PC-3 (cell line): ENCODE measurements at places on chromosomes 11 and 22.

DNA sequence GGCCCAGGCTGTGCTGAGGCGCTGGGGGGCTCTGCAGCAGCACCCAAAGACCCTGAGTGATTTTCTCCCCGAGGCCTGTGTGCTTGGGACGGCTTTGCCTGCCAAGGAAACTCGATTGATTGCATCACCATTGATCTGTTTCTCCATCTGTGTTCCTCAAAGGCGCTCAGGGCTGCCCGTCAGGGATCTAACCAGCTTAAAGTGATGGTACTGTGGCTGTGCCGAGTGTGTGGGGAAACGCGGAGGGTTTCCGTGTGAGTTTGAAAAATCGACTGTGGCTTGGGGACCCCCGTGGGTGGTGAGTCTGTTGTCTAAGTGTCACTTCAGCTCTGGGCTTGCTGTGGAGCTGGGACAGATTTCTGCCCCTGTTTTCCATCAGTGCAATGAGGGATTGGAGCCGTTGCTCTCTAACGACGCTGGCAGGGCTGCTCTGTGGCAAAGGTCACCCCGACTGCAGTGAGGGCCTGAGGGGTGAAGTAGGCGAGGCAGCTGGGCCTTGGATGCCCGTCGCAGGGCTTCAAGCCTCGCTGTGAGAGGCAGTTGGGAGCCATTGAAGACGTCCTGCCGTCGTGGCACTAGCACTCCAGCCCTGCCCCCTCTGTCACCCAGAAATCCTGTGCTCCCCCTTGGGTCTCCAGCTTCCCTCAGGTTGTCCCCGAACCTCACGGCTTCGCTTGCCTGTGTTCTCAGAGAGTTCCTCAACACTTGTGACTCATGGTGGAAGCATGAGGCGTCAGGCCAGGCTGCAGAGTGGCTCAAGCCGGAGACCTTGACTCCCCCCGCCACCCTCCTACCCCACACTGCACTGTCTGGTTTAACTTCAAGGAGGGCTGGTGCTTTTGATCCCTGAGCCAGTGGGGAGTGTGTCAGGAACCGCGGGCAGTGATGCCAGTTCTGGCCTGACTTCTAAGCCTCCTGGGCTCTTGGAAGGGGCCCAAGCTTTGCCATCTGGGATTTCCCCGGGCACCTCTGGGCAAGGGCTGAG is 21.8 kb downstream of the CACNA1I start:
- DNase-seq = peak; percentile 76

- no peak for DNase-seq
Measured at GRCh38 chr22:50628543-50629134, 687 bp upstream of the ARSA start.

- DNase-seq = no peak
Measured at GRCh38 chr11:12291766-12292165, 85.6 kb upstream of the PARVA start.

DNA sequence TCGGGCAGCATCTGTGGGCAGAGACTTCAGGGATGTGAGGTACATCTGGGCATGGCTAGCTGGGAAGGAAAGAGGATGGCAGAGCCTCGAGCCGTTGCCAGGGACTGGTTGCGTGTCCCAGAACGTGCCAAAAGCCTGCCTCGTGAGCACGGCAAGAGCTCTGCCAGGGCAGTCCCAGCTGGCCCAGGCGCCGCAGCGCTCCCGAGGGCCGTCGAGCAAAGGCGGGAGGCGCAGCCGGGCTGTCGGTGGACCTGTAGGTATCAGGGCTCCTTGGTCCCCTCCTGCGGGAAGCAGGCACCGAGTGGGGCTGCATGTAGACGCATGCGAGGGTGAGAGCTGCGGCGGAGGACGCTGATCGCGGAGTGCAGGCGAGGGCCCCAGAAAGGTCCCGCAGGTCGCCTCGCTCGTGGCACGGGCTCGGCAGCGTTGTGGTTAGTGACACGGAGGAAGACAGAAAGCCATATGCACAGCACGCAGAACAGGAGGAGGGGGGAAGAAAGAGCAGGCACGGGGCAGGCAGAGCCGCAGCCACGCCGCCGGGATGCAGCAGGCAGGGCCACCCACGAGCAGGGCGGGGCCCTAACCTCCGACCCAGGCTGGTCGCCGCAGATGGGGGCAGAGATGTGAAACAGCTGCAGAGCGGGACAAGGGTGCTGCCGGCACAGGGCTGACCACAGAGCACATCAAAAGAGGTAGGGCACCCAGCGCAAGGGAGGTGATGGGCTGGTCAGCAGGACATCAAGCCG is 18.0 kb downstream of the LSP1 start:
- DNase-seq = no peak

DNA sequence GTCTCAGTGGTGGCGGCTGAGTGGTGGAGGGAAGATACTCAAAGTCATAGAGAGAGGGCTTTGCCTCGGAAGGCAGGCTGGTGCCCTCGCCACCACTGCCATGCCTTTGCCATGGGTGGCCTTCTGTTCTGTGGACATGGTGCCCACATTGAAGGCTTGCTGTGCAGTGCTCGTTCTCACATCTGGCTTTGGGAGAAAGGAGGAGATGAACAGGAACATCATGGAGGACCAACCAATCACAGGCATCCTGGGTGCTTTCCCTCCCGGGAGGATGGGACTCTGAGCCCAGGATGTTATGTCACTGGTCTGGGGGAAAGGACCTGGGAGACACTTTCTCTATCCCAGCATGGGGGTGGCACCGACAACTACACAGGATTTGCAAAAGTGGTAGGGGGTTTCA is 82.3 kb upstream of the NARS2 start:
- no peak for DNase-seq

DNA sequence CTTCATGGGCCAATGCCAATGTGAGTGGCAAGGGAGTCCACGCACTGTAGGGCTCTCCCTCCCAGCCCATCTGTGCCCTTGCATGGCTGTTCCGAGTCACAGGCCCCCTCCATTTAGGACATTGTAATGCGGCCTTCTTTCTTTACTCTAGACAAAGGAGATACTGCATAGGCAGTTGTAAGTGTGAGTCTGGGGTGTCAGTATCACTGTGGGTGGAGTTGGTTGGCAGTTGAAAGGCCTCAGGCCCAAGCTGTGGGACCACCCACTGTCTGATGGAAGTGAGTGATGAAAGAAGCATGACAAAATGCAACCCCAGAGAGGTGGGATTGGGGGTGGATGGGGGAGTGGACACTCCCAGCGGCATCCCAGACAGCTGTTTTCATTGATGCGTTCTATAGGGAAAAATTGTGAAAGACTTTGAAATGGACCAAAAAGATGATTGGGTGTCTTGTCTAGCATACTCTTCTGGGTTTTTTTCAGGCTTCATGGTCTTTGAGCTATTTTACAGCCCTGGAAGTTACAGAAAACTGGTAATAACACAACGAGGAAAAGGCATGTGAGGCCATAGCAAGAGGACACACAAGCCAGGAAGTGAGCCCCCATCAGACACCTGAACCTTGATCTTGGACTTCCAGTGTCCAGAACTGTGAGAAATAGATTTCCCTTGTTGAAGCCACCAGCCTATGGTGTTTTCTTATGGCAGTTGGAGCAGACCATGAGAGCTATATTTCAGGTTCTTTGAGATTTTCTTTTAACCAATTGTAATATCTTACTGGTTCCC is 114.6 kb downstream of the NECTIN1 start:
- DNase-seq = no peak

DNA sequence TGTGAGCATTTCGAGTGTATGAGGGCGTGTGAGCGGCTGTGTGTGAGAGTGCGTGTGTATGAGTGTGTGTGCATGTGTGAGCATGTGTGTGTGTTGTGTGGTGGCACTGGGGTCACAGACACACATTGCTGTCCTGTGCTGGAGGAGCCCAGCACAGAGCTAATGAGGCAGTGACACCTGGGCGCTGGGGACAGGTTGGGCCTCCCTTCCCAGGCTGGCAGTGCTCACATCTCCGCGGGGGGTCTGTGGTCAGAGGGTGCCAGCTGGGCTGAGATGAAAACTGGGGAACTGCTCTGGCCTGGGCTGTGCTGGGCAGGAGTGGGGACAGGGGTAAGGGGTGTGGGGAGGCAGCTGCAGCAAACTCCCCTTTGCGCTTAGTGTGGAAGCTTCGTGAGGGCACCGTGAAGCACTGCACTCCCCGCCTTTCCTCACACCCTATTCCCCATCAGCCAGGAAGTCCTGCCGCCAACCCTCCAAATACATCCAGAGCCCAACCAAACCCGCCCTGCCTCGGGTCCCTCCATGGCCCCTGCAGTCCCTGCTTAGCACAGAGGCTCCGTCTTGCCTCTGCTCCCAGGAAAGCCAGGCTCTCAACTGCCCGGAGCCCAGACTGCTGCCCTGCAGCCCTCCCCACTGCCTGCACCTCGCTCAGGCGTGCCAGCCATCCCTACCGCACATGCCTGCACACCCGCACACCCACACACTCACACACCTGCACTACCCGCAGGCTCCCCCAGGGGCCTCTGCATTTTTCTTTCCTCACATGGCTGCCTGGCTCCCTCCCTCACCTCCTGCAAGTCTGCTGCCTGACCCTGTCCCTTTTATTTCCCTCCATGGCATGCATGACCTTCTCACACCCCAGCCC is 62.0 kb upstream of the THY1 start:
- no peak for DNase-seq

DNA sequence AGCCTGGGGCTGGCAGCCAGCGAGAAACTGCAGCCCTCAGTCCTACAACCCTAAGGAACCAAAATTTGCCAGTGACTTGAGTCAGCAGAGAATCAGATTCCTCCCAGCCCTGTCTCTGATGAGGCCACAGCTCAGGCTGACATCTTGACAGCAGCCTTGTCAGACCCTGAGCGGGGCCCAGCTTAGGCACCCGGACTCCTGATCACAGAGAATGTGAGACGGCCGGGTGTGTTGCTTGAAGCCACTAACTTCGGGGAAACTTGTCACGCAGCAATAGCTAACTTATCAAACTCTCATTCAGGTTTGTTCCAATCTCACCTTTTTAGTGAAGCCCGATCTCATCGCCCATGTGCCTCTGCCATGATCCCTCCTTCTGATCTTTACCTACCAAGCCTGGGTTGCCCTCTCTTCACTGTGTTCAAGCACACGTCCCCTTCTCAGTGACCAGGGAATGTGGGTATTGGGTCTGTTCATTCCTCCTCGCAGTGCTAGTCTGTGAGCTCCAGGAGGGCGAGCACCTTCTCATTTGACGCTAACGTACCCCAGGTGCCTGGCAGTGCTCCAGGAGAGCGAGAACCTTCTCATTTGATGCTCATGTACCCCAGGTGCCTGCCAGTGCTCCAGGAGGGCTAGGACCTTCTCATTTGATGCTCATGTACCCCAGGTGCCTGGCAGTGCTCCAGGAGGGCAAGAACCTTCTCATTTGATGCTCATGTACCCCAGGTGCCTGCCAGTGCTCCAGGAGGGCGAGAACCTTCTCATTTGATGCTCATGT is 280.7 kb downstream of the BRD1 start:
- DNase-seq = no peak

DNA sequence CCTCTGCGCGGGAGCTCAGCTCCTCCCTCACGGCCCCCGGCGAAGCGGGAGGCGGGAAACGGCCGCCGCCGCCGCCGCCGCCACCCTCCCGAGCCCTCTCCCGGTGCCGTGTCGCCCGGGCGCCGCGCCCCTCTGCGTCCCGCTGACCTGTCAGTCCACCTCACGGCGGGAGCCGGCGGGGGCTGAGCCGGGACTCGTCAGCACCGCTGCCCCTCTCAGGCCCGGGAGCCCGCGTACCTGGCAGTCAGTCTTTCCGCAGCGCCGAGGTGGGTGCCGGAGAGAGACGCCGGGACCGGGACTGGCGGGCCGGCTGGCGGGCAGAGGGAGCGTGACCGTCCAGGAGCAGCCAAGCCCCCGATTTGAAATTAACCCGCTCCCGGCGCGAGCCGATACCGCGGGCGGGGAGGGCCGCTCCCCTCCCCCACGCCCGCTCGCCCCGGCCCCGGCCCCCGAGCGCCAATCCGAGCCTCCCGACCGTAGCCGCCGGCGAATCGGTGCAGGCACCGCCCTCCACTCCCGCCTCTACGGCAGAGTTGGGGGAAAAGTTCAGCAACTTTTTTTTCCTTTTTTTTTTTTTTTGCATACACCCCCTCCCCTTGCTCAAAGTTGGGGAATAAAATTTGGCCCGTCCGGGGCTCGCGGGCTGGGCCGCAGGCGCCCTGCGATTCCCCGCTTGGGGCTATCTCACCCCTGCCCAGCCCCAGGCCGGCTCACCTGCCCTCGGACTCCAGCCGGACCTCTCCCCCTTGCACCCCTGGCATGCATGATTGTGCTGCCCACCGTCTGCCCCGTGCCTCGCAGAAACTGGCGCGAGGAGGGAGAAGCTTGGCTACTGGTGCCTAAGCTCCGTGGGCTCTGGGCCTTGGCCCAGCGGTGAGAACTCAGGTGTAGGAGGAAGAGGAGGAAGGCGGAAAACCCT is 774 bp upstream of the E2F8 start:
- peak; percentile 63 for DNase-seq

- DNase-seq = peak; percentile 43
Measured at GRCh38 chr11:36953976-36954375, 355.9 kb upstream of the RAG2 start.

GRCh38 chr11:21369947-21370346 is 700.6 kb downstream of the NELL1 start:
- DNase-seq = no peak

DNA sequence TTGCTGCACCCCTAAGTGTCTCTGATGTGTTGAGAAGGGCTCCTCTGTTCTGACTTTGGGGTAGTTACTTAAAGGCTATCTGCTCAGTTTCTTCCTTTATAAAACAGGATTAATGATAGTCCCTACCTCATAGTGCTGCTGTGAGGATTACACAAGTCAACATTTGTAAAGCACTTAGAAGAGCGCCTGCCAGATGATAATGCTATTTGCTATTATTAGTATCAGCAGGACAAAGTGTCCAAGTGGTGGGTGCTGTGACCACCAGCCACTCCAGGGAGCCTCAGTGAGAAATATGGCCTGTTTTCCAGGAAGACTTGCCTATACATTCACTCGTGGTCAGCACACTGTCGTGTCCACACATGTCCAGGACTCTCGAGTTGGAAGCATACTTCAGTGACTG is 16.2 kb downstream of the POU2F3 start:
- no peak for DNase-seq

- no peak for DNase-seq
Measured at GRCh38 chr11:1748636-1749394, 1.6 kb downstream of the IFITM10 start.

GRCh38 chr11:16874275-16874975 is 136.0 kb downstream of the C11orf58 start:
- no peak for DNase-seq

- peak; percentile 59 for DNase-seq
Measured at GRCh38 chr11:96465512-96465911, 75.7 kb downstream of the JRKL start.

GRCh38 chr11:65069217-65069616 is 10.9 kb upstream of the NAALADL1 start:
- DNase-seq = no peak
